ENCODE measurements at places on chromosomes 2 and 18. TPM values are rescaled to one million over a fixed set of nuclear protein-coding genes. Genes with fewer than 3 reads are reported as not detected.

The RMC1 gene
- 21.3 TPM for total RNA-seq

The HIBCH gene
- total RNA-seq = 21.5 TPM

The GTF2A1L gene
- not detected for total RNA-seq

The EFHD1 gene
- total RNA-seq = 0.45 TPM

The HRH4 gene
- total RNA-seq = under 0.01 TPM

All from fibroblast of the aortic adventitia (primary cell).